ENCODE measurements at places on chromosomes 3 and 15.

- peak; percentile 97 for DNase-seq
These were observed at the start of gene MAP3K13 for GRCh38 chr3:185362850-185363661. Gene MAP3K13, plus strand, starts transcription at chr3:185363136. Its CDS starts 65,446 bp downstream, at chr3:185428582.

- DNase-seq: no peak
These were observed 24.2 kb upstream of the BUB1B start for GRCh38 chr15:40136470-40137302.

- DNase-seq: no peak
These were observed 913 bp downstream of the IMPDH2 start for GRCh38 chr3:49028298-49028672.

DNA sequence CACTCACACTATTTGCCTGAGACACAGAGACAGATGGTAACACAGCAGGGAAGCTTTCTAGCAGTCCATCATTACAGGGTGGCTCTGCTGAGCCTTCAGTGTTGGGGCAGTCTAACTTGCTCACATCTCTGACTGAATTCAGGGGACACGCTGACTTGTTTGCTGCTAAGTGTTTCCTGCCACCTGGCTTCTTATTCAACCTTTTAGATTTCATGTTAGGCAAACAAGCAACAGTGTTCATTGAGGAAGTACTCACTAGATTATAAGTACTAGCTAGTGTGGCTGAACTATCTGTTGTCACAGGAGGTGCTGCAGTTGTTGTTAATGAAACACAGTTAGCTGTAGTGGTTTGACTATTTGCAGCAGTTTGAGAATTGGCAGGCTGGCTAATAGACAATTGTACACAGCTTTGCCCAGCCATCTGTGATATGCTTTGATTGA, 37.3 kb downstream of the USF3 start:
- no peak for DNase-seq

- no peak for DNase-seq
These were observed 5.2 kb upstream of the SUMF1 start for GRCh38 chr3:4472312-4472711.

- no peak for DNase-seq
These were observed 33.2 kb upstream of the MME start for GRCh38 chr3:155046935-155047334.

DNA sequence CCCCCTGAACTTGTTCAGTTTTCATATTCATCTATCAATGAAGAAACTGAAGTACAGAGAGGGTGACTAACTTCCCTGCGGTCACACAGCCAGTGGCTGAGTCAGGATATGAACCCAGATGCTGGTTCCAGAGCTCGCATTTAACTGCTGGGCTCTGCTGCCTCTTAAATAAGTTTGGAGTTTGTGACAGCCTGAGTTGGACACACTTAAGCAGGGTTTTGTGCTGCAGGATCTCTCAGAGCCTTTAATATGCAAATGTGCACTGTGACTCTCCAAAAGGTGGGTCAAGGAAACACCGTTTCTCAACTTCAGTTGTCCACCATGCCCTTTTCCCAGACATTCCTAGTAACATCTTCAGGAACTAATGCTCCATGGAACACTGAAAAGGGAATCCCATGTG, 45.8 kb downstream of the EBLN2 start:
- DNase-seq: no peak

All from SK-N-DZ (cell line).